ENCODE measurements at places on chromosomes 5 and 9. TPM values are rescaled to one million over a fixed set of nuclear protein-coding genes. Genes with fewer than 3 reads are reported as not detected.

DNA sequence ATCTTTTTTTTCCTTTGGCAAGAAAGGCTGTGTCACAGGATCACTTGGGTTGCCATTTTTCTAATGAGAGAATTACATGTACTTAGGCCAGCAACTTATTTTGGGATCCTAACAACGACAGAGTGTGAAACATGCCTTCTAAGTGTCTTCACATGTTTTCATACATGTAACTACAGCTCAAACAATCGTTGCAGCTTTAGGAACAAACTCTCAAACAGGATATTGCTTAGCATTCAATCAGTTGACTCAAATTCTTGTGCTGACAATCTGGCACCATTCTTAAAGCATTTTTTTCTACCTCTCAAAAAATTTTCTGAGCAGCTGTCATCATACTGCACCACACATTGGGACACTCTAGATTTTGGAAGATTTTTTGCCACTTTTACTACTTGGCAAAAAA lies 435.5 kb downstream of the HINT1 start:
- DNase-seq = no peak

- DNase-seq = no peak
These were observed 277.0 kb downstream of the SMARCA2 start for GRCh38 chr9:2291980-2292704.

GRCh38 chr9:92247296-92247695 lies 46.2 kb downstream of the IARS1 start:
- DNase-seq = no peak

DNA sequence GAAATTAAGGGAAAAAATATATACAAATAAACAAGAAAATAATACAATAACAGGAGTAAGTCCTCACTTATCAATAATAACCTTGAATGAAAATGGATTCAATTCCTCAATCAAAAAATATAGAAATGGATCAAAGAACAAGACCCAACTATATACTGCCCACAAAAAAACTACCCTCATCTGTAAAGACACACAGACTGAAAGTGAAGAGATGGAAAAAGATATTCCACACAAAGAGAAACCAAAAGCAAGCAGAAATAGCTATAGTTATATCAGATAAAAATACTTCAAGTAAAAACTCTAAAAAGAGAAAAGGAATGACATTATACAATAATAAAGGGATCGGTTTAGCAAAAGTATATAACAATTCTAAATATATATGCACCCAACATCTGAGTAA lies 66.5 kb downstream of the KIAA0825 start:
- no peak for DNase-seq

- no peak for DNase-seq
These were observed 89.5 kb downstream of the MPDZ start for GRCh38 chr9:13190040-13190439.

GPR150 gene
- 1.3 TPM for total RNA-seq

MSMP gene
- 1.1 TPM for total RNA-seq

PCDHB16 gene
- total RNA-seq = not detected

GRCh38 chr9:83317244-83317643 lies 221.0 kb downstream of the FRMD3 start:
- DNase-seq = no peak
